ENCODE measurements at places on chromosomes 7 and 10.

DNA sequence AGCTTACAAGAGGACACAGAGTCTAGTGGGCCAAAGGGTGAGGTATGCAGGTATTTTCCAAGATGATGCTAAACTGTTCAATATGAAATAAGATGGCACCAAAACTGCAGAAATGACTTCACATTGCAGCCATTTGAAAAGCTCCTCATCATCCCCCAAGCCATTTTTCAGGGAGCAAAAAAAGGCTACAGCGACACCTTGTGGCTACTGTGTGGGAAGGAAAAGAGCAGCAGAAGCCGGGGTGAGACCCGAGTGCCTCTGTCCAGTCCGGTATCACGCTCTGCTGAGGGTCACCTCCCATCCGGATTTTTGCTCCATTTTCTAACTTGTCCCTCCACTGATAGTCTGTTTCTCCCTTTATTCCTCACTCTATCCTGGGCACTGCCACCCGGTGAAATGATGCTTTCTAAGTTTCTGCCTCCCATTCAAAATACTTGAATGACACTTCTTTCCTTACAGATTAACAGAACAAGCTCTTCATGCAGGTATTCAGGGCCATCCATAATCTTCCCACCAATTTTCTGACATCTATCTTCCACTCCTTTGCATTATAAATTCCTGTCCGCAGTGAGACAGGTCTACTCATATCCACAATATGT, 220.2 kb downstream of the DGKI start:
- DNase-seq, result peak; percentile 1

- peak; percentile 4 for DNase-seq
Measured at GRCh38 chr10:17872191-17873091, 63.3 kb downstream of the MRC1 start.

GRCh38 chr10:71209352-71209715, 3.0 kb upstream of the UNC5B start:
- DNase-seq, result no peak

DNA sequence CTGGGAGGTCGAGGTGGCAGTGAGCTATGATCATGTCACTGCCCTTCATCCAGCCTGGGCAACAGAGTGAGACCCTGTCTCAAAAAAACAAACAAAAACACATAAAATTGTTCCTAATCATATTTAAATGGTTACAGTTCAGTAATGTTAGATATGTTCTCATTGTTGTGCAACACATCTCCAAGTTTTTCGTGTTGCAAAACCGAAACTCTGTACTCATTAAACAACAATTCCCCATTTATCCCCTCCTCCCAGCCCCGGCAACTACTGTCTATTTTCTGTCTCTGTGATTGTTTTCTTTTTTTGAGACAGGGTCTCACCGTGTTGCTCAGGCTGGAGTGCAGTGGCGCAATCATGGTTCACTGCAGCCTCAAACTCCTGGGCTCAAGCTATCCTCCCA, 16.1 kb upstream of the PRXL2A start:
- DNase-seq, result no peak

- no peak for DNase-seq
Measured at GRCh38 chr10:97207756-97208346, 22.1 kb upstream of the SLIT1 start.

- DNase-seq, result no peak
Measured at GRCh38 chr10:73625004-73625883, 16.0 kb downstream of the MYOZ1 start.

GRCh38 chr10:4588824-4589223, 237.2 kb upstream of the AKR1E2 start:
- DNase-seq, result no peak

DNA sequence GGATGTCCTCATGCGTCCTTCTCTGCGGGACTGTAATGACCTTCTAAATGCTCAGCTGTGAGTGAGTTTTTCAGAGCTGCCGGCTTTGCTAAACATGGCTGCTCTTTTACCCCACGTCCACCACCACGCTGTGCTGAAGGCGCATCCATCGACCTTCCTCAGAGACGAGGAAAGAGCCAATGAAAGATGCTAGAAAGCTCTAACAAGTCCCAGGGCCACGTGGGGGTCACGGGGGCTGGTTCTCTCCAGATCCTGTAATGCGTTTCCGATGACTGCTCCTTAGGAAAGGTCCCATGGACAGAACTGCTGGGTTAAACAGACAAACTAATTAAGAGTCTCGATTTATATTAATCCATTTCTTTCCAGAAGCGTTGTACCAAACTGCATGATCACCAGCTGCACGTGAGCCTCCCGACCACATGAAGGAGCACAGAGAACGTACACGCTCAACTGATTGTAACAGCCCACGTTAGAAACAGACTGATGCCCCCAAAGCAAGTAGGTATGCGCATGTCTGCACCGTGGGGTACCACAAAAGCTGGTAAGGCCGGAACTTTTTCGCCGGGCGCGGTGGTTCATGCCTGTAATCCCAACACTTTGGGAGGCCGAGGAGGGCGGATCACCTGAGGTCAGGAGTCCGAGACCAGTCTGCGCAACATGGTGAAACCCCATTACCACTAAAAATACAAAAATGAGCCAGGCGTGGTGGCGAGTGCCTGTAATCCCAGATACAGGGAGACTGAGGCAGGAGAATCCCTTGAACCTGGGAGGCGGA, 109.6 kb downstream of the TCERG1L start:
- DNase-seq, result no peak

Measured in effector memory CD8-positive, alpha-beta T cell (primary cell).